ENCODE measurements at places on chromosomes 11 and 22.

DNA sequence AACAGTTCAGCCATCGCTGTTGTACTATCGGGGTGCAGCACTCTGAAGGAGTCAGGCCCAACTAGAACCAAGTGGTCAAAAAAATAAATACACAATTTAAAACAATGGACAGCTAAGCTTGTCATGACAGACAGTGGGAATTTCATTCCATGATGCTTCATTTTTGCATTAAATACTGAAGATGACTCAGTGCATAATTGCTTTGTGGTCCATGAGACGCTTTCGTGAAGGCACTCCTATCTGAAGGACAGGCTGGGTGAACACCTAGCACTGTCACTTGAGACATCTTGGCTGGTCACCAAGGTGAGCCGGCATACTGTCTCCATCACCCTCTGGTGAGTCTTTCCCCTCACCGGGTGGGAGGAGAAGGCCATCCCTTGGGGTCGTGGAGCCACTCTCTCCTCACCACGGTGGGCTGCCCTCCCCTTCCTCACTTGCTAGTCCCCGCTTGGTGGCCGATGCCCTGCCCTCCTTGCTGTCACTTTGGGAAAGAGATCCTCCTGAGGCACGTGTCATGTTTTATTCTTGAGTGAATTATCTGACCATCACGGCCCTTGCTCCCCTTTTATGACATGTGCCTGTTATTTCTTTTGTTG, 4.9 kb upstream of the TESMIN start:
- DNase-seq: no peak

DNA sequence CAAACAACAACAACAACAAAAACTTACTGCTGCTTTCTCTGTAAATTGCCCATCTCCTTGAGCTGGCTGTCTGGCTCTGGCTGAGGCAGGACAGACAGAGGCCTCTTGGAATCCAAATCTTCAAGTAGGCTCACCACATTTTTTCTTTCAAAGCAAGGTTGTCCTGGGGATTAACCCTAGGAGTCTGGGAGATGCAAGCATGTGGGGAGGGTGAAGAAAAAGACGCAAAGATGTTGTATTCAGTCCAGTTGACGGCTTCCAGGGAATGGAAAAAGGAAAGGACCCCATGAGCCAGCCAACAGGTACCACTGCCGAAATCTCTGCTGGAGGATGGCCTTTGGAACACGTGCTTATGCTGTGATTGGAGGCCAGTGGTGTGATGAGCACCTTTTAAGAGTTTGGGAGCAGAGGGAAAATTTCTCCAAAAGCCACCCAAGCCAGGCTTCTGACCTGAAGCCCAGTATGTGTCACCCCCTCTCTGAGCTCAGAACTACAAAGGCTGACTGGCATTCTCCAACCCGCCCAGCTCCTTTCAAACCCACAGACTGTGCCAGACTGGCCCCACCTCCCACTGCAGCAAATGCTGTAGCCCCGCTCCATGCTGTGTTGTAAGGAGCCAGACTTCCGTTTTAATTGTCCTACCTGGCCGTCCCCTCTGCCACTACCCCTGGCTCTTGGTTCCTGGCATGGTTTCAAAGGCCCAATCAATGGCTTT, 10.8 kb downstream of the BLID start:
- no peak for DNase-seq

DNA sequence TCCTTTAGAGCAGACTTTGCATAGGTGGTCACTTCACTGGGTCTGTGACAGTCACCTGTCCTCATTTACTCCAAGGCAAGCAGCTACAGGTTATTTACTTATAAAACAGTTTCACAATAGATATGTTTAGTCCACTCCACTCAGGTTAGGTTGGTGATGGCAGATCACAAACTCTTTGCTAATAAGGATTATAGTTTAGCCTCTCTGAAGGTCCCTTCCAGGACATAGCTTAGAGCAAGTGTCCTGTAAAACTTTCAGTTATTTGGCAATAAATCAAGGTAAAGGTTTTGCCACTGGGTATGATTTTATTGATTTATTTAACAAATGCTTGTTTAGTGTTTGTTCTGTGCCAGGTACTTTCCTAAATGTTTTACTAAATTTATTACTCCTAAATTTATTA, 8.8 kb downstream of the OR6Q1 start:
- no peak for DNase-seq

GRCh38 chr11:2792381-2793250, 92.8 kb upstream of the KCNQ1OT1 start:
- DNase-seq: no peak

DNA sequence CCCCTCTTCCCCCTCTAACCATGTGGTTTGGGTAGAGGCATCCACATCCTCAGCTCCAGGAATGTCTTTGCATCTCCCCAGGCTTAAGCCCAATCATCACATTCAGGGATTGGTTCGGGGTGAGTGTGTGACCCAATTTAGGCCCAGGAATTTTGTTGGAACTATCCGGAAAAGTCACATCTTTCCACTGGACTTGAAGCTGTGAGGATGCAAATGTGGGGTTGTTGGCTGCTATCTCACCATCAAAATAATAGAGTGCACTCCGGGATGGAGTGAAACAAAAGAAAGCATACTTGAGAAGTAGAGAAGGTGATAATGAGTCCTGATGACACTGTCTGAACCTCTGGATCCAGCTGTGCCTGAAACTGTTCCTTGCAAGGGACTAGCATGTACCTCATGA, 33.8 kb upstream of the OLFML1 start:
- no peak for DNase-seq

DNA sequence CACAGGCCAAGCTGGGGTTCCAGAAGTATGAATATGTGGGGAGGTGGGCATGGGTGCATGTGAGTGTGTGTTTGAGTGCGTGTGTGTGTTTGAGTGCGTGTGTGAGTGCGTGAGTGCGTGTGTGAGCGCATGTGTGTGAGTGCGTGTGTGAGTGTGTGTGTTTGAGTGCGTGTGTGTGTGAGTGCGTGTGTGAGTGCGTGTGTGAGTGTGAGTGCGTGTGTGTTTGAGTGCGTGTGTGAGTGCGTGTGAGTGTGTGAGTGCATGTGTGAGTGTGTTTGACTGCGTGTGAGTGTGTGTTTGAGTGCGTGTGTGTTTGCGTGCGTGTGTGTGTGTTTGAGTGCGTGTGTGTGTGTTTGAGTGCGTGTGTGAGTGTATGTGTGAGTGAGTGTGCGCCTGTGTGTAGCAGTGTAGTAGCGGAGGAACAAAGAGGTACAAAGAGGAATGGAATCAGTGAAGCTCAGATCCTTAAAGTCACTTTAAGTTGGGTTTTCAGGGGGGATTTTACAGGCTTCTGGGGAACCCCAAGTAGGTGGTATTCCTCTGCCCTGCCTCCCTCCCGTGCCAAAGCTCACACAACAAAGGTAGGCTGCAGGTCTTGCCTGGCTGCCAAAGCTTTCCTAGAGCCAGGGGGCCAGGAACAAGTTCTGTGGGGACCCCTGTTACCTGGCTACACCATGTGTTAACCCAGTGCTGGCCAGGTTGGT, 137.1 kb downstream of the KIRREL3 start:
- DNase-seq: no peak

DNA sequence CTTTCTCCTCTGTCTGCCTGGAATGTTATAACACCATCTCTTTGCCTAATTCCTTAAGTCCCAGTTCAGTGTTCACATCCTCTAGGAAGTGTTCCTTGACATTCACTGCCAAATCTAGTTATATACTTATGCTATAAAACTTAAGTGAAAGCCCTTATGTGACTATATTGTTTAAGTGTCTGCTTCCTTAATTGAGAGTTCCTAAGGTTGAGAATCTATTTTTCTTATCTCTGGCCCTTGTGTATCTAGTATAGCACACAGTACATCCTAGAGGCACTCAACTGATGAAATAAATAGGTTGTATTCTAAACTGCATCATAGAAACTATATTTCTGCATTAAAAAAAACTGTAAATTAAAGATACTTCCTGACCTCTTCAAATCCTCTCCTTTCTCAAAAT, 16.9 kb downstream of the KMT5B start:
- DNase-seq: no peak

DNA sequence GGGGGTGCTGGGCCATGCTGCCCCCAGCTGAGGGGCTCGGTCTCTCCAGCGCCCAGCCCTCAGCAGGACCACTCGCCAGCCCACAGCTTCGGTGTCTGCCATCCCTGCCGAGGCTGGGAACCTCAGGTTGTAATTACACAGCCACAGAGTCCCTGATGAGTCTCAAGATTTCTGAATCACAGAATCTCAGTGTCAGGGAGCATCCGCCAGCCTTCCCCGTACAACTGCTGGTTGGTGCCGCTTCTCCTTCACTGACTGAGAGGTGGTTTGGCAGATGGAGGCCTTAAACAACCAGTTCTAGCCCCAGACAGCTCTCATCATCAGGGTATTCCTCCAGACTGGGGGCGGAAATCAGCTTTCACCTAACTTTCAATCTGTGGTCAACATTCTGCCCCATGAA, 13.7 kb downstream of the PHF21B start:
- no peak for DNase-seq

GRCh38 chr11:46978005-46978491, 41.5 kb downstream of the CSTPP1 start:
- no peak for DNase-seq

DNA sequence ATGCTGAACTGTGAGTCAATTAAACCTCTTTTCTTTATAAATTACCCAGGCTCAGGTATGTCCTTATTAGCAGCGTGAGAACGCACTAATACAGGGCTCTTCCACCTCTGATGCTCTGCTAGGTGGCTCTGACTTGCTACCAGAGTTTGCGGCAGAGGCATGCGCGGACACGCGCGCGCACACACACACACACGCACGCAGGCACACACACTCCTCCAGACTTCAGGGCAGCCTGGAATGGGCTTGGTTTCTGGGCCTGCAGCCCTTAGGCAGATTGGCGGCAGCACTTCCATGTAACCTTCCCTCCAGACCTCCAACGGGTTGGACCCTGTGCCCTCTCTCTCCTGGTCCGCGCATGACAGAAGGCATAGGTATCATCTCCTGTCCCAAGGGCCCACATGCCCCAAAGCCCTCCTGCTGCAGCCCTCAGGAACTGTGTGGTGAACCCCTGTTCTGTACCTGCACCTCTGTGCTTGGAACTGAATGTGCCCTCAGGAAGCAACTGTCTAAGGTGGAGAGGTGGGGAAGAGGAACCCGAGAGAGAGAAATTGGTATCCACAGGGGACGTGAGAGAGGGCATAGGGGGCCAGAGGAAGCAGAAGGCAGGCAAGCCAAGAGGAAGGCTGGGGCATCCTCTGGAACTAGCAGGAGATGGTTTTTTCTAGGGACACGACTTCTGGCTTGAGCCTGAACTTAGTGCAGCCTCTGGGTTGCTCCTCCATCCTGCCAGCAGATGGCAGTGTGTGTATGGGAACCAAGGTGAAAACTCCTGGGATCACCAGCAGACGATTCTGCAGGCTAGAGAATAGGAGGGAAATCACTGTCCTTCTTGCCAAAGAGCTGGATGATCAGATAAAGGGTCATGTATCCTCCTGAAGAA, 23.4 kb upstream of the RIC3 start:
- DNase-seq: peak; percentile 31

GRCh38 chr22:44588348-44588747, 90.3 kb upstream of the RTL6 start:
- no peak for DNase-seq

GRCh38 chr11:9662273-9662672, 1.6 kb upstream of the SWAP70 start:
- no peak for DNase-seq

- DNase-seq: no peak
Measured at GRCh38 chr11:35235936-35236666, 97.1 kb downstream of the CD44 start.

DNA sequence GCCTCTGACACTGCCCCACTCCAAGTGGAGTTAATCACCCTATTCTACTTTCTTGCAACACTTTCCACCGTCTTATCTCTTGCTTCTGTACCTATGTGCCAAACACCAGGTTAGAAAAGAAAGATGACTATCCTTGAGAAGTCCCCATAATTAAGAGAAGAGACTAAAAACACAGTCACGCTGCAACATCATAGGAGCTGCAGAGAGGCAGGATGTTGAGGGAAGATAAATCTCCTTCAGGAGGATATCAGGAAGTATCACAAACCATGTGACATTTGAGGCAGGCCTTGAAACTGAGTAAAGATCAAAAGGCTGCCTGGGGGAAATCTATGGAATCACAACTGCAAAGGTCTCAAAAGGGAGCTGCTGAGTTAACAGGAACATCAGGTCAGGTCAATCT, 24.8 kb downstream of the GAB2 start:
- no peak for DNase-seq

DNA sequence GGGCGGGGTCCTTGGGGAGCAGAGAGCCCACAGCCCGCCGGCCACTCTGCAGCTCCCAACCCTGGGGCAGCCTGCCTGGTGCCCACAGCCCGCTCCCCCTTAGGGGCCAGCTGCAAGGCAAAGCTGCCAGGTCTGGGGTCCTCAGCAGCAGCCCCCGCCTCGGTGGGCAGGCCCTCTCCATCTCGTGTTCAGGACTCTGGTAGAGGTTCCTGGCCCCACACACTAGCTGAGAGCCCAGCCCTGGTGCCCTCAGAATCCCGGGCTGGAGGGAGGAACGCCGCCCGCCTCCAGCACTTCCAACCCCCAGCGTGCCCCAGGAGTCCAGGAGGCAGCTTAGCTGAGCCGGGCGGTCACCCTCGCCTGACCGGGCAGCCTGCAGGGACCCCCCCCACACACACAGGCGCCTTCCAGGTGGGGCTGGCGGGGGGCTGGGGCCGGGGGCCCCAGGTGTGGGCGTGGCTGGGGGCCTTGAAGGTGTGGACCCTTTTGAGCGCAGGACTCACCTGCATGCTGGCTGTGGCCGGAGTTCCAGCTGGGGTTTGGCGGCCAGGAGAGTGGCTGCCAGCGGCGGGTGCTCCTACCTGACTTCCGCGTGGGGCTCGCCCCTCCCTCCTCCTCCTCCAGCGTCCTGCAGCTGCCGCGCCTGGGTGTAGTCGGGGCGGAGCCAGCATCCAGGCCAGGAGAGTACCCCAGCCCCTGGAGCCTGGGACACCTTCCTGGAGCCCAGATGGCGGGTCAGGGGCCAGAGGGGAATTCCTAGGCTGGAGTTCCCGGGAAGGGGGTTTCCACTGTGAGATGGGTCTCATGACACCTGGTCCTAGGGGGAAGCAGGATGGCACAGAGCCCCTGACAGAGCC, at the start of gene ANO9:
Gene ANO9 (minus strand): TSS at position 594 of the 857 bp plus-strand sequence. CDS start 85 bp downstream, at position 509.
- no peak for DNase-seq

- DNase-seq: no peak
Measured at GRCh38 chr11:26806219-26806618, 84.4 kb upstream of the SLC5A12 start.

Measured in substantia nigra (tissue), 51 donors.